ENCODE measurements at places on chromosomes 1 and 21.
A peak's percentile ranks its signal among the peaks of the same experiment; 100 is the strongest.

GRCh38 chr1:45644661-45645060 lies 20.8 kb upstream of the CCDC17 start:
- ATAC-seq = no peak

DNA sequence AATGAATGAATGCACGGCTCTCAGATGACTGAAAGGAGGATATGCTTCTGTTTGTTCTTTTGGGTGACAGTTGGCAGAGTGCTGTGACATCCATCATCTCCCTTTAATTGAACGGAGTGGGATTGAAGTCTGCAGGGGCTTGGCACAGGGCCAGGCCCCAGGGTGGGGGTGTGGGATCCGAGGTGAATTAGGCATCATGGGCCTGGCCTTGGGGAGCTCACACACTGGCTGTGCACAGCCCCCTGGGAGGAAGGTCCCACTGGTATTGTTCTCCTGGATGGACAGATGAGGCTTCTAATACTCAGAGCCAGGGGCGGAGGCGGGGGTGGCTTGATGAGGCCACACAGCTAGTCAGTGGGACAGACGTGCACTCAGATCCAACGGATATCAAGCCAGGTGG lies 19.3 kb downstream of the EPHB2 start:
- no peak for ATAC-seq

GRCh38 chr1:227915564-227916553 lies 31.9 kb downstream of the WNT9A start:
- no peak for ATAC-seq

DNA sequence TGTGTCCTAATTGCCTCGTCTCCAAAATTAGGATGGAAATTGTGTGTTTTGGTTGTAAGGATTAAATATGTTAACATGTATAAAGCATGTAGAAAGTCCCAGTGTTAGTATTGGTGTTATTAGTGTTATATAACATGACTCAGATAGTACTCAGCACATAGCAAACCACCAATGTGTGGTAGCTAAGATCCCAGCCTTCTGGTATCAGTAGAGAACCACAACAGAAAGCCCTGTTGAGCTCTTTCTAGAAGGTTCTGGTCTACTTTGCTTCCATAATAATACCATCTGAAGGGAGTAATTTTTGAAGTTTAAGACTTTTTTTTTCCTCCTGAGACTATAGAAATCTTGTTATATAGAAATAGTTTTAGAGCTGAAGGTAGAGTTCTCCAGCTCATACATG lies 259.3 kb upstream of the SGIP1 start:
- peak; percentile 85 for ATAC-seq

DNA sequence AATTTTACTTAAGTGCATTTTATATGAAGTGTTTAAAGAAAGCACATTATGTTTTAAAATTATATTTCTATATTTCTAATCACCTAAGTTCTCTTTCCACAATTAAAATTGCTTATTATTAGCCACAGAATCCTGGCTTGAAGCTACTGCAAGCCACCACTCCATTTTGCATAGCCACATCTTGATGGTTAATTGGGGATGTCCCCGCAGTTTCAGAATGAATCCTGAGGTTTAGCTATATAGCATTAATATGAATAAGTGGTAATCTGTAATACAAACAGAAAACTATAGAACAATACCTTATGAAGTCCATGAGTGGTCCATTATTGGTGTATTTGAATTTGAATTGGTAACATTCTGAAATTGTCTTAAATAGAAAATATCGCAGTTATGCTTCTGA lies 11.6 kb upstream of the GOLPH3L start:
- peak; percentile 97 for ATAC-seq

DNA sequence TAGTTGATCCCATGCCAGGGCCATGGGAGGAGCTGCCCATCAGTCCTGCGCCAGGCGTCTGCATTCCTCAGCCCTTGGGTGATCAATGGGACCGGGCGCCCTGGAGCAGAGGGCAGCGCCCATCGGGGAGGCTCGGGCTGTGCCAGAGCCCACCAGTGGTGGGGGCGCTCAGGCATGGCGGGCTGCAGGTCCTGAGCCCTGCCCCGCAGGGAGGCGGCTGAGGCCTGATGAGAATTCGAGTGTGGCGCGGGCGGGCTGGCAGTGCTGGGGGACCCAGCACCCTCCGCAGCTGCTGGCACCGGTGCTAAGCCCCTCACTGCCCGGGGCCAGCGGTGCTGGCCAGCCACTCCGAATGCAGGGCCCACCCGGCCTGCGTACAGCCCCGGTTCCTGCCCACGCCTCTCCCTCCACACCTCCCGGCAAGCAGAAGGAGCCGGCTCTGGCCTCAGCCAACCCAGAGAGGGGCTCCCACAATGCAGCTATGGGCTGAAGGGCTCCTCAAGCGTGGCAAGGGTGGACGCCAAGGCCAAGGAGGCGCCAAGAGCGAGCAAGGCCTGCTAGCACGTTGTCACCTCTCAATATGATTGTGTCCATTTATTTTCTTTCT lies 238.1 kb upstream of the OLFM3 start:
- no peak for ATAC-seq

DNA sequence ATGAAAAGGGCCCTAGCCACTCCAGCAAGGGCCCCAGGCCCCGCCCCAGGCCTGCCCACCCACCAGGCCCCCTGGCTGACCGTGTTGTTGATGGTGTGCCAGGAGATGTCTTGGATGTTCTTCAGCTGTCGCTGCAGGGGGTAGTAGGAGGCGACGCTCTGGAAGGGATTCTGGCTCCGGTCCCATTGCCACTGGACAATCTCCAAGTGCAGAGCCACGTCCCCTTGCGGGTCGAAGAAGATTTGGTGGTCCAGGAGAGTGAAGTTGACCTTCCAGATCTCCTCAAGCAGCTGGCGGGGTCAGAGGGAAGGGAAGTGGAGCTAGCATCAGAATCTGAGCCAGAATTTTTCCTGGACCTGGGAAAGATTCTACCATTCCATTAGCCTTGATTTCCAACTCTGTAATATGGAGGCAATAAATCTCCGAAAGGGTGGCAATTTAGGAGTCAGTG lies 10.2 kb downstream of the TAS1R2 start:
- no peak for ATAC-seq

- no peak for ATAC-seq
Measured at GRCh38 chr1:214419650-214420049, 131.8 kb downstream of the PTPN14 start.

GRCh38 chr1:5692664-5693063 lies 299.6 kb downstream of the NPHP4 start:
- ATAC-seq = no peak

DNA sequence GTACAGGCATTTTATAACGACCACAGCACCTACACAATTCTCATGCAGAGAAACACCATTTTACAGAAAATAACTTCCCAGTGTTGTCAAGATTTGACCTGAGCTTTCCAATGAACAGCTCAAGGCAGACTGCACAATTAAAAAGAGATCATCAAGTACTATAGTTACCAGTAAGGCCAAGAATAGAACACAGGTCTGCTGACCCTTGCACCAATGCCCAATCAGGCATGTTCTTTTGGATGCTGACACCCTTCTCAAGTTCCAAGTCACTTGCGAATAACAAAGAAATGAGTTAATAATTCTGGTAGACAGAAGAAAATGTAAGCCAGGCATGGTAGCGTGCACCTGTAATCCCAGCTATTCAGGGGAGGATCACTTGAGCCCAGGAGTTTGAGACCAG lies 101.9 kb downstream of the SLC45A1 start:
- ATAC-seq = no peak

DNA sequence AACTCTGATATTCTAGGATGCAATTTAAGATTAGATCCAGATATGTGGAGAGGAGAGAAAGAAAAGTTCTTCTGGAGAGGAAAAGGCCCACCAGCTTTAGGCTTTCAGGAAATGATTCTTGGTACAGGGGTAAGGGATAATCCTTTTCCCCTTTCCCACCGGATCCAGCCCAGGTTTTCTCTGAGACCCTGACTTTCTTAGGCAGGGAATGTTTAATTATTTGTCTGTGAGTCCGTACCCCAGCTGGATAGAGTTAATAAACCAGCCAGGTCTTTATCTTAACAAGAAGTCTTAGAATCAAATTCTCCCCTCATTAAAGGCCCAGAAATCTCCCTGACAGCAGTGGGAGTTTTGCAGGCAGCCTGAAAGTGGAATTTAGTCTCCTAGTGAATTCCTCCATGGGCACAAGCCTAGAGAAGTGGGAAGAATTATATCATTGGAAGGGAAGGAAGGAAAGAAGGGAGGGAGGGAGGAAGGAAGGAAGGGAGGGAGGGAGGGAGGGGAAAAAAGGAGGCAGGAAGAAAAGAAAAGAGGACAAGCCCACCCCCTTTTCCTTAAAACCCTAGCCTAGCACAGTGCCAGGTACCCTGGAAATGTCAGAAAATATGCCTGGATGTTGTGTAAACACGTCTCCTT lies 189.0 kb downstream of the PLPP3 start:
- no peak for ATAC-seq

GRCh38 chr1:29732453-29732852 lies 496.1 kb downstream of the PTPRU start:
- no peak for ATAC-seq

DNA sequence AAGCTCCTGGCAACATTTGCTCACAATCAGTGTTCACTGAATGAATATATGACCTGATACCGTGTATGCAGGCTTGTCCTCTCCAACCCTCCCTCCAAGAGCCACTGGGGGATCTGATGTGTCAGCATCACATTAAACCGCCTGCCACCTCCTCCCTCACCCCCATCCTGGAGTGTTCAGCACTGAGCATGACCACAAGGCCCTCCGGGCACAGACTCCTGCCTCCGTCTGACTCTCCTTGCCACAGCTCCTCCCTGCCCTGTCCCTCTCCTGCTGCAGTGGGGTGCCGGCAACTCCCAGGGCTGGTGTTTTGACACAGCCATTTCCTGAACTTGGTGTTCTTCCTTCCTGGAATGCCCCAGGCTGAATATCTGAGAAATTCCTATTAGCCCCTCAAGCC lies 136.7 kb downstream of the FCRL5 start:
- ATAC-seq = no peak

- no peak for ATAC-seq
Measured at GRCh38 chr1:226631229-226632000, 82.9 kb downstream of the STUM start.

- ATAC-seq = peak; percentile 63
Measured at GRCh38 chr1:227707846-227708245, 27.3 kb downstream of the JMJD4 start.

DNA sequence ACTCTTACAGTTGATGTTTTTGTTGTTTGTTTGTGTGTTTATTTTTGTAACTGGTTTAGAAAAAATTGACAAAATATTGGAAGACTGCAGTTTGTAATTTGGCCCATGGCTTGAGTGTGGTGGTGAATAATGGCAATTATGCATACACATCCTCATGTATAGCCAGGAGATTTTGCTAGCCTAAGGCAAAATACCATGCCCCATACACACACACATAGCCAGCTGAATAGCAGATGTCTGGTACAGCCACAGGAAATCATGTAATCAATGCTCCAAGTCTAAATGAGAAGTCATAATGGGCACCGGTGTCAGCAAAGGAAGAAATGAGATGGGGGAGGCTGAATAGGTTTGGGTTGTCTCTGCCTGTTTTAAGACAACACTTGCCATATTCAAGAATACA lies 135.2 kb upstream of the COA6 start:
- no peak for ATAC-seq

DNA sequence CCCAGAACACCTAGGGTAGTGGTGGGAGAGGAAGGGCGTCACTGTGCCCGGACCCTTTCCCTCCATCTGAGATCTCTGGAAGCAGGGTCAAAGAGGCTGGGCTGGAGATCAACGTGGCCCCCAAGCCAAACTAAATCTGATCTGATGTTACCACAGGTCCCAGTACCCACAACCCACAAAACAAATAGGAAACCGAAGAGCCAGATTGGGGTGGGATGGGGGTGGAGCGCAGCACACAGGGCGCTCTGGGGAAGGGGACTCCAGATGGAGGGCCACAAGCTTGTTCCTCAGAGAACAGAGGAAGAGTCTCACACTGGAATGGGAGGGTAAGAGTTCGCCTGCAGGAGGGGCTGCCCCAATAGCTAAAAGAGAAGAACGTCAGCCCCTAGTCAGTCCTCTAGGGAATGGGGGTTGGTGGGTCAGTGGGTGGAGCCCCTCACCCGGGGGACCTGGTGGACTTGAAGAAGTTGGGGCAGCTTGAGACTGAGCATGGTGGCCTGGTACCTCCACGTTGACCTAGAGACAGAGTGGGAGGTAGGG lies 1.5 kb downstream of the PAQR6 start:
- no peak for ATAC-seq

GRCh38 chr1:225885336-225885735 lies 3.2 kb upstream of the TMEM63A start:
- no peak for ATAC-seq

DNA sequence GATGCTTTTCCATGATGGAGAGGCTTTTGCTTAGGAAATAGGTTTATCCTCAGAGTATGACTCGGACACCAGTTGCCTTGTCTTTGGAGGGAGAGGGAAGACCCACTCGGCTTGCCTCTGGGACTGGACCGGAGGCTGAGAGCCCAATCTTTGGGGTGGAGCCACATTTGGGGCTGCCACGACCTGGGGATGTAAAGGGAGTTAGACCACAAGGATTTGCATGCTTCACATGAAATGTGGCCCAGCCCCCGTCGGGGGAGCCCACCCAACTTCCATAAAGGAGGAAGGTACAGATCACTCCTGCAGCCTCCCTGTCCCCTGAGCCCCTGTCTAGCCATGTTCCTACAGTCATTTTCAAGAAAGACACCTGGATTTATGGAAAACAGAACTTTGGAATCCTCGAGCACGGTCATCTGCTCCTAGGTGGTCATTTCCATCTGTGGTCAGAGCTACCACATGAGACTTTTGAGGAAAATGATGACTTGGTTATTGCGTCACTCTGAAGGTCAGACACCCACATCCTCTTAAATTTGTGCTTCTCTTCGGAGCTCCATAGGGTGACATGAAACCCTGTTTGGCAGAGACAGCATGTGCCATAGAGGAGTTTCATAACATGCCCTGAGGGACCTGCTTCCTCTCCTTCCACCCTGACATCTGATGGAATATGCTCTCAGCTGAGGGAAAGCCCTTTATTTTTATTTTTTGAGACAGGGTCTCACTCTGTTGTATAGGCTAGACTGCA lies 99.4 kb upstream of the SLC45A1 start:
- ATAC-seq = no peak

DNA sequence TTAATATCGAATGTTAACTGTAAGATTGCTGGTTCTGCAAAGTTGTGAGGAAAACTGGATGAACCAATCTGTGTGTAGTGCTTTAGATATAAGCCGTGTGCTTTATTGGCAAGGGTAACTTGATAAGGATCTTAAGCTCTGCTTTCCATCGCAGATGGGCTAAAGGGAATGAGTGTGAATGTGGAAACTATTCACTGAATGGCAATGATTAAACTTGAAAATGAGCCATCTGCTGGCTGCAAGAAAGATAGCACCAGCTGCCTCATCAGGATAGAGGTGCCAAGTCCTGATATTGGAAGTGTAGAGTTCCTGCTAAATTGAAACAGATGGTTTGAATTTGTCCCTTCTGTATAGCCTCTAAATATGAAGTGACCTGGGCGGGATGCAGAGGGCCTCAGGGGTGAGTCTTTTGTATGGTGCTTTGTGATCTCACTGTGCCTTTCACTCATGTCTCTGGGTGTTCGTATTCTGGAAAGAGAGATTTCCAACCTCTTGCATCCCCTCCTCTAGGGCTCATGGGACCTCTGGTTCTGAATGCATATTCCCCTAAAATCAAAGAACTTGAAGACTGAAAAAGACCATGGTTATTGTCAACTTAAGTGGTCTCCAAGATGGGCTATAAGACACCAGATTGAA lies 9.2 kb downstream of the FCRL3 start:
- ATAC-seq = no peak

- ATAC-seq = no peak
Measured at GRCh38 chr1:178371235-178371634, 125.5 kb downstream of the CLEC20A start.
